ENCODE measurements at places on chromosomes 6 and 20.

DNA sequence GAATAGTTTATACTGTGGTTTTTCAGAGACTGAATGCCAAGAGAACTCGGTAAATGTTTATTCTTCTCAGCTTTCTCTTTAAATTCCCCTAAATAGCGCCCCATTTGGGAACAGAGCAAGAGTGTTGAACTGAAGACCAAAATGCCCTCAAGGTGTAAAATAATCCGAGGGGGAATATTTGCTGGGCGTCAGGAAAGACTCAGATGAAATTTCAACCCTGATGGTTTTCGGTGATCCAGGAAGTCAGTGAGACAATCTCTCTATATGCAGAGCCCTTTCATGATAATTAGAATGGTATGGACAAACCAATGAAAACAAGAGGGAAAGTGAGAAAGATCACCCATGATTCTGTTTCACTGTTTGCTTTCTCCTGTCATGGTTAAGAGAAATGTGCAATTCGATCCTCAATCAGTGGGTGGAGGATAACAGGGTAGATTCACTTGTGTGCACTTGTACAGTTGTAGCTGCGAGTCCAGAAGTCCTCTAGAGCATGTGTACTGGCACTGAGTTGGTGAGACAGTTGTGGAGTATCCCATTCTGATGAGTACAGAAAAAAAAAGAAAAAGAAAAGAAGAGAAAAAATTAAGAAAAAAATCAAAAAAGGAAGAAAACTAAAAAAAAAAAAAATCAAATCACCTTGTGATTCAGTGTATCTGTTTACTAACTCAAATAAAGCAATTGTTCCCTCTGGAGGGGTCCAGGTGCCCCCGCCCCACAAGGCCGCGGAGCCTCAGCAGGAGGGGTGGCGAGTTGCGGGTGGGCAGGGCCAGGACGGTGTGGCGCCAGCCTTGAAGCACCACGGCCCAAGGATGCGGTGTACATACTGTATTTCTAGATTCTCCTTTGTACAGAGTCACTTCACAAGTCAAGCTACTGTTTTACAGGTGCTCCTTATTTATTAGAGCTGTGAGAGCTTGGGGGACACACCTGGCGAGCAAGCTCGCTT, 164.9 kb downstream of the SCML4 start:
- DNase-seq: no peak

DNA sequence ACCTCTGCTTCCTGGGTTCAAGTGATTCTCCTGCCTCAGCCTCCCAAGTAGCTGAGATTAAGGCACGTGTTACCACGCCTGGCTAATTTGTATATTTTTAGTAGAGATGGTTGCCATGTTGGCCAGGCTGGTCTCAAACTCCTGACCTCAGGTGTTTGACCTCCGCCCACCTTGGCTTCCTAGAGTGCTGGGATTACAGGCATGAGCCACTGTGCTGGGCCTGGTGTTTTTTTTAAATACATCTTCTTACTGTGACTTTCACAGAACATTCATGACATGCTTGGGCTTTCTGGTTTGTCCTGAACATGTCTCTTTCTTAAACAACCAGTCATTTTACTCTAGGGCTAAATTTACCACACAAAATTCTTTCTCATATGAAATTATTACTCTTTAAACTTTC, 34.7 kb upstream of the FAM8A1 start:
- DNase-seq: no peak

- DNase-seq: no peak
Measured at GRCh38 chr6:153214436-153214835, 83.4 kb upstream of the RGS17 start.

GRCh38 chr6:88474720-88475119, 308.6 kb upstream of the CNR1 start:
- no peak for DNase-seq

GRCh38 chr6:35589904-35590303, 77.2 kb upstream of the TULP1 start:
- no peak for DNase-seq

DNA sequence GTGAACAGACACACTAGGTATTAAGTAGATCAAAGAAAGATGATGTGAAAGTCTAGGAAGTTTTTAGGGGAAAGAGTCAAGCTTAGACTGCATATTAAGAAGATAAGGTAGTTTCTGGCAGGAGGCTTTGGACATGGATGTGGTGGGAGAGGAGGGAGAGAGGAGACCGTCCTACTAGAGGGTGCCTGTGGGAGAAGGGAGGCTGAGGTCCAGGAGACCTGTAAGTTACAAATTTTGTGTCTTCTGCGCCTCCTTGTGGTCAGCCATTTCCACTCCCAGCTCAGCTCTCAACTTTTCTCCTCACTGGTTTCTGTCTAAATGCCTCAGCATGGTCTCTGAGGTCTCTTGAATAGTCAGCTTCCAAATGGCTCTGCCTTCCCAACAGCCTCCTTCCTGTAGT, 193.5 kb downstream of the UNC5CL start:
- DNase-seq: no peak

DNA sequence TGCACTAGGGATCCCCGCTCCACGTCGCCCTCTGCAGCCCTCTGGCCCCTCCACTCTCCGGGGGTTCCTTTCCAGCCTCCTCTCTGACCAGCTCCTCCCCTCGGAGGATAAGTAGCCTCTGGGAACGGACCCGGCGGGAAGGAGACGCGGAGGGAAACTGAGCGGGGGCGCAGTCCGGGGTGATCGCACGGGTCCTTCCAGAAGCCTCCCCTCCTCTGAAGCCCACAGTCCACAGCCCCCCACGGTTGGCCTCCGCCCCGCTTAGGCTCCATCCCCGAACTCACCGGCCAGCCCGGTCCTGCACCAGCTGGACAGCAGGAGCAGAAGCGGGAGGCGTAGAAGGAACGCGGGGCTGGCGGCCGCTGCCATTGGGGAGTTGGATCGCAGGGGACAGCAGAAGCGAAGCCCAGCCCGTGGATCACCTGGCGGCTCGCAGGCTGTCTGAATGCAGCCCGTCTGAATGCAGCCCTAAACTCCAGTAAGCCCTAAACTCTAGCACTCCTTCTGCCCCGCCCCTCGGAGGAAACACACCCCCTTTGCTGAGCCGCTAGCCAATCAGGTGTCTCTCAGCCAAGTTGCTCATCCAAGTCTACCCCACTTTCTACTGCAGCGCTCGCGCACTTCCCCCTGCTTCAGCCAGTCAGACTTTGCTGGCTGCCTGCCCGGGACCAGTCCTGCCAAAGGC, at the start of gene RAET1G:
Gene RAET1G (minus strand): TSS at position 480 of the 685 bp plus-strand sequence. CDS start 111 bp downstream, at position 369.
- peak; percentile 68 for DNase-seq

GRCh38 chr6:110720066-110720465, 95.2 kb downstream of the CDK19 start:
- DNase-seq: no peak

DNA sequence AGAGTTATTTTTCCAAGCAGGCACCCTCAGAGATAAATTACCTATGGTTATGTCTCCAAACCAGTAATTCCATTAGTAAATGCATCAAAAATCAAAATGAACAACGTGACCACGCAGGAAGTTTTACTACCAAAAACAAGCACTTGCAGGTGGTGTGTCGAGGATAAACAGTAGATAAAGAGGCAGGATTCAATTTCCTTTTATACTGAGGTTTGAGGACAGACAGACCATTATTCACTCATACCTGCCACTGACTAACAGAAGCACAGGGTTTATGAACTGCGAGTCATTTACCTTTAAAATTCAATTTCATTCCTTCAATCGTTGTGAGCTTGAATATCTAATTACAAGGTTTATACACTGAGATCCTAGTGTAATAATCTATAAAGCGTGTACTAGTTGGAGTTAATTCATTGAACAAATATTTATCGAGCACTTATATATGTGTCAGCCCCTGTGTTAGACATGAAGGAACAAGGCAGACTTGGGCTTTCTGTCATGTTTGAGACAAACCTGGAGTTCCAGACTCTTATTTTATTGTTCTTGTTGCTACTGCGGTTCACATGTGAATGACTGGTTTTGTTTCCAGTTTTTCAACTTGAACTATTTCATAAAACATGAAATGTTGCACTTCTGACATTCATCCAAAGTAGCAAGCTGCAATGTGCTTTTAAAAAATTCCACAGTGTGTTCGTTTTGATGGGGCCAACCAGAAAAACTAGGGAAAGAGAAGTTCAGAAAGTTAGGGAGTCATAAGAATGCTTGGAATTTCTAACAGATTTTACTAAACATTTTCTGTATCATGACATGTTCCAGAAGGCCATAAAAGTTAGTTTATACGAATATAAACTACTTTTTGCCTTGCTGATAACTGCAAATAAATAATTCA, 205.6 kb downstream of the UST start:
- DNase-seq: no peak

DNA sequence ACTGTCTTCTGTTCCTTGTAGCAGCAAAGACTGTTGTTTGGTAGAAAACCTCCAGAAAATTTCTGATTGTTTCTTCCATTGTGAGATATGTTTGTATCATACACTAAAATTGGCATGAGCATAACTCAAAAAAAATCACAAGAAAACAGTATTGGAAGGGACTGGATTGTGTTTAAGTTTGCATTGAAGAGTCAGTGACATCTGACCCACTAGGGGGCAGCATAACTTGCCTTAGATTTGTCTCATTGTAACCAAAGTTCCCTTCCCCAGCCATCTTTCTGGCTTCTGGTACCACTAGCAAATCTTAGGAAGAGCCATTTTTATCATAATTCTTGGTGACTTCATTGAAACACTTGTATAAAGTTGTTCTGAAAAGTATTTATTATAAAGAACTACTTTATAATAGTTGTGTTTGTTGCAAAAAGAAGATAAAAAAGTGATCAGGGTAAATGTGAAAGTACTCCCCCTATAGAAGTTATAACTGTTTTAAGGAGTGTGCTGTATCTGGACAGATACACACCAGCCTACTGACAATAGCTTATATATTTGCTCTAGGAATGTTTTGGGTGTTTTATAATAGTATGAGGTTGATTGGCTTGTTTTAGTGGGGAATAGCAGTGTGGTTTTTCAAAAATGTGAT, 7.7 kb downstream of the CSTF1 start:
- DNase-seq: peak; percentile 53

GRCh38 chr20:5290596-5290995, 26.2 kb downstream of the PROKR2 start:
- DNase-seq: no peak

DNA sequence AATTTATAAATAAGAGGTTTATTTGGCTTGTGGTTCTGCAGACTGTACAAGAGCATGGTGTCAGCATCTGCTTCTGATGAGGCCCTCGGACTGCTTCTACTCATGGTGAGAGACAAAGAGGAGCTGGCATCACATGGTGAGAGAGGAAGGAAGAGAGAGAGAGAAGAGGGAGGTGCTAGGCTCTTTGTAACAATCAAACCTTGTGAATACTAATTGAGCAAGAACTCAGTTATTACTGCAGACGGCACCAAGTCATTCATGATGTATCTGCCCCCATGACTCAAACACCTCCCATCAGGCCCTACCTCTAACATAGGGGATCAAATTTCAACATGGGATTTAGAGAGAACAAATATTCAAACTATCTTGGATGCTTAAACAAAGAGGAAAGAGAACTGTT, 6.3 kb upstream of the SIRPG start:
- DNase-seq: no peak

- DNase-seq: no peak
Measured at GRCh38 chr6:25418454-25419052, 139.4 kb downstream of the CARMIL1 start.

- DNase-seq: no peak
Measured at GRCh38 chr6:4640139-4640538, 136.1 kb upstream of the CDYL start.

DNA sequence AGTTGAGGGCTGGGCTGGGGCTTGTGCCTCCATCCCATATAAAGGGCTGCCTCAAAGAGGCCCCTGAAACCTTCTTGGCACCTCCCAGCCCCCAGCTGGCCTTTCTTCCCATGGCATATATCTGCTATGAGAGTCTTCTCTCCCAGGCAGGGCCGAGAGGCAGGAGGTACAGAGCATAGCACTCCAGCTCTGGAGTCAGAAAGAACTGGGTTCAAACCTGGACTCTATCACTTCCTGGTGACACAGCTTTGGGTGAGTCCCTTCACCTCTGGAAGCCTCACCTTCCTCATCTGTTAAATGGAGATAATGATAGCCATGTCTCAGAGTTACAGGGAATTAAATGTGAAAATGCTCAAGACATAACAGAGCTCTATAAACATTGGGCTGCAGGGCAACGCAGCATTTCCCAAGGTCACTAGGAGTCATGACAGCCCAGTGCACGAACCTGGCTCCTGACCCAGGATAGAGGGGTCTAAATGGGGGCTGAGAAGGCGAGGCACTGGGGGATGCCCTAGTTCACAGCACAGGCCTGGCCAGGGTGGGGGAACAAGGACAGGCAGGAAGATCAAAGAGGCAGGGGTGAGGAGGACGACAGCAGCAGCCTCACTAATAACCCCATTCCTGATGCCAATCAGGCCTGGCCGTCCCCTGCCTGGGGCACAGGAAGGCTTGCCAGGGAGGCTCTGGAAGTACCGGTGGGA, 1.9 kb downstream of the FAM83C start:
- DNase-seq: no peak

GRCh38 chr6:47278545-47278944, 31.2 kb downstream of the TNFRSF21 start:
- DNase-seq: no peak

DNA sequence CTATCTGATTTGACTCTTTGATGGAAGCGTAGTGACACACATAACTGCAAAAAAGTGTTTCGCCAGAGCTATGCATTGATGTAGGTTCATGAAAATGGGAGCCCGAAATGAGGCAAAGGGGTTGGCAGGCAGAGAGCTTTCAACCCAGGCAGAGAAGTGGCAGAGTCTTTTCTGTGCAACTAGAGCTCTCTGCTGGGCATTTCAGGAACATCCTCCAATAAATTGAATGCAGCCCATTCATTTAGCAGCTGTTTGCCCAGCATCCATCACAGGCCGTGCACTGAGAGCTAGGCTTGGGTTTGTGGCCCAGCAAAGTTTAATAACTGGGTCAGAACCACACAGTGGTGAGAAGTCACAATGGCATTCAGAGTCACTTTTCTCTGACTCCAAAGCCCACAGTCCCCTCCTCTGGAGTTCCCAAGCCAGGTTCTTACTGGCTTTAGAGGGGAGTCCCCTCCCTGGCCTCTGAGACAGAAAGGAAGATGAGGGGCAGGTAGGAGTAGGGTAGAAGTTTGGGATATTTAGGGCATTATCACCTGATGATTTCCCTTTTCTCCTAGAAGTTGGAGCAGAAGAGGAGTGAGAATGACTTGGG, 31.8 kb upstream of the ELMO2 start:
- DNase-seq: no peak

DNA sequence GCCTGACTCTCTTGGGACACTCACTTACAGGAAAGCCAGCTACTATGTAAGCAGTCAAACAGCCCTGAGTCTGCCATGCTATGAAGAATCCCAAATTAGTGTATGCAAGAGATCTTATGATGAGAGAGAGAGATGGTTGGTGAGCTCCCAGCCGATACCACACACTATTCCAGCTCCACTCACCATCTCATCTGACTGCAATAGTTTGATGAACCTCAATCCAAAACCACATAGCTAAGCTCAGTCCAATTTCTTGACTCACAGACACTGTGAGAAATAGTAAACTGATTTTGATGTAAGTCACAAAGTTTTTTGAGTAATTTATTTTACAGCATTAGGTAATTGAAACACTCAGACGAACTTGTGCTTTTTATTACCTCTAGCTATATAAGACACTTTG, 441.4 kb downstream of the COL12A1 start:
- no peak for DNase-seq

GRCh38 chr6:156685823-156686222, 91.4 kb upstream of the ARID1B start:
- DNase-seq: no peak

Measured in activated T-cell treated with anti-CD3 and anti-CD28 coated beads for 1 hour (primary cell).